ENCODE measurements at places on chromosomes 7 and 10.

DNA sequence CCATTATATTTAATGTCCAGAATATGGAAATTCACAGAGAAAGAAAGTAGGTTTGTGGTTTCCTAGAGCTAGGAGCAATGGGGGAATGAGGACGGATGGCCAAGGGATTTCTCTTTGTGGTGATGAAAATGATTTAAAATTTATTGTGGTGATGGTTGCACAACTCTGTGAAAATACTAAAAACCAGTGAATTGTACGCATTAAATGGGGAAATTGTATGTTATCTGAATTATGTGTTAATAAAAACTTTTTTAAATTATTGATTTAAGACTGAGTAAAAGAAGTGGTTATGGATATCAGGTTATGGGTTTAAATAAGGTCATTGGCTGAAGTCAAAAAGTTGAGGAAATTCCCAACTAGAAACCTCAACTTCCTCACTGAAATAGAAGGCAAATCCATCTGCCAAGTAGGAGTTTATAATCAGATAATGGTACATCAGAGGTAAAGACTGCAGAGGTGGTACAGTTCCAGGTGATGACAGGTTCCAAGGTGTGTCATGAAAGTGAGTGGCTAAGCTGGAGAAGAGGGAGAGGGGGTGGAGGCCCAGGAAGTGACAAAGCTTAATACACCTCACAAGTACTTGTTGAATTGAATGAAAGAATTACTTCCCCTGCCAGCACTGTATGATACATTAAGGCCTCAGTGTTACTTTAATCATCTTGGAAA lies 68.9 kb upstream of the CCDC71L start:
- DNase-seq, result no peak

GRCh38 chr7:12386313-12386740 lies 17.3 kb downstream of the VWDE start:
- no peak for DNase-seq

GRCh38 chr10:128560993-128561392 lies 434.8 kb upstream of the MKI67 start:
- DNase-seq, result no peak

DNA sequence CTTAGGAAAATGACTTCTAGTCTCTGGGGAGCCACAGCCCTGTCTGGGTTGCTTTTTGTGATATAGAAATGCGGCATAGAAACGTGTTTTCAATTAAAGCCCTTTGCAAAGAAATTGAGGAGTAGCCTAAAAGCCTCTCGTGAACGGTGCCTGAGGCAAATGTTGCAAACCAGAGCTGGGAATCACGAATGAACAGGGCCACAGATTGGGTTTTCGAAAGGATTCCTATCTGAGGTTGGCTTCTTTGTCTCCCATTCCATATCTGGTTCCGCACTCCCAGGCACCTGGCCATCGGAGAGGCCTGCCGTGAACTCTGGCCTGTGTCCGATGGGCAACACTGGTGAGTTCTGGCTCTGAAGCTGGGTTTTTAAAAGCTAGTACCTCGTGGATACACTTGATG lies 221.6 kb downstream of the TCF7L2 start:
- DNase-seq, result no peak

DNA sequence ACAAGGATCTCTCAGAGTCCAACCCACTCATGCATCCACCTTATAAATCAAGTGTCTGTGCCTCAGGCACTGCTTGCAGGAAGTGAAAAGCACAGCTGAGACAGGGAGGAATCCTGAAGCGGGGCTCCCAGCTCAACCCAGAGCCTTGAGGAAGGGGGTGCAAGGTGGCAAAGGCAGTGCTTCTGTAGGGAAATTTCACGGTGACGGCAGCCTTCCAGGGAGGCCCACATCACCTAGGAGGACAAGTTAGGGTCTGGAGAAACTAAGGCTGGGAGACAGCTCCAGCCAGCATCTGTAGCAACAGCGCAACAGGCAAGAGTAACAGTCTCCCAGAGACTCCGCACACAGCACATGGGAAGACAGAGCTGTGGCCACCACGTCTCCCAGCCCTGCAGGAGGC lies 2.7 kb downstream of the AOC1 start:
- DNase-seq, result no peak

DNA sequence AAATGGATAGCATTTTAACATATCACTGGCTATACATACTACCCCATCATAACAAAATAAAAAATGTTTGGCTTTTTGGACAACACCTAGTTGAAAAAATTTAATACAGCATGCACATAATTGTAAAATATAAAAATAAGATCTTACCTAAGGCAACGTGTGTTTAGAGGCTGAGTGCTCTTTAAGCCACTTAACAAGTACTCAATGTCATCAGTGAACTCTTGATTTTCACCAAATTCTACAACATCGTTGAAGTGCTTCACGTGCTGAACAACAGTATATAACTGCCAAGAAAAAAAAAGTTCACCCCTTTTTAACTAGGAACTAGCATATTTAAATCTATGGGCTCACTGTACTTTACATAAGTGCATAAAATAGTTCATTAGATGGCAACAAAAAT lies 49.5 kb downstream of the WAPL start:
- no peak for DNase-seq

DNA sequence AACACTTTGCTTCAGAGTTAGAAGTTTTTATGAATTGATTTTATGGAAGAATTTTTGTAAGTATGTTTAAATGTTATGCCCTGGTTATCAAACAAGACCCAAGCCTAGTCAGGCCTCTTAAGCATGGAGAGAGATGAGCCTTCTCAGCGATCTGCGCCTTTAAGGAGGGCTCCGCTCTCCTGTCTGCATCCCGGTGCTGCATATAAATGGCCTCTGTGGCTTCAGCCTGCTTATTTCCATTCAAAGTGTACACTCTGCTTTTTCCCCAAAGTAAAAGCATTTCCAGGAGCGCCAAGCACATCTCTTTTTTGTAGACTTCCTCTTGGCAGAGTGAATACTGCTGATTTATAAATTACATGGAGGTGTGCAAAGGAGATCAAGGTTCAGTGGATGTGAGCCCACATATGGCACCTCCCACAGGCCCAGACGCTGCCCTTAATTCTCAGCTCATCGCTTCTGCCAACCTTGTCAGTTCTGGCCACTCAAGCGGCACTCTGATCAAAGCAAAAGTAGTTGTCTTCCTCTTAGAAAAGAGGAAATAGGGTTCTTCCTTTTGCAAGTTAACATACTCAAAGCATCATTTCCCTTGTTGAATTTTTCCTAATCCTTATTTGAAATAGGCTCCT lies 70.0 kb upstream of the SFMBT2 start:
- no peak for DNase-seq

DNA sequence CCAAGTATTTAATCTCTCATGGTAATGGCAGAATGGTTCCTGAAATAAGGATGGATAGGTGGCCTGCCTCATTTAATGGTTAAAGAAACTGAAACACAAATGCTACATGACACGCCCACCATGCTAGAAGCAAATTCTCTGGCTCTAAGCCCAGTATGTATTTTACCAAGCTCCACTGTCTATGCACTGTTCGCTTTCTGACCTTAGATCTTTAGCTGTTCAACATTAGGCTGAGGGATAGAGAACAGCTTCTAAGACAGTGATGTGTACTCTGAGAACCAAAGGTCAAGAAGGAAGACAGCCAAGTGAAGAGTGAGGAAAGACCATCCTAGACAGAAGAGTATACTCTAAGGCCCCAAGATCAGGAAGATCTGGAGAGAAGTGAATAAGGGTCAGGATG lies 26.6 kb downstream of the FAM3C start:
- DNase-seq, result peak; percentile 63

GRCh38 chr10:15181576-15182156 lies 13.2 kb upstream of the NMT2 start:
- DNase-seq, result no peak

DNA sequence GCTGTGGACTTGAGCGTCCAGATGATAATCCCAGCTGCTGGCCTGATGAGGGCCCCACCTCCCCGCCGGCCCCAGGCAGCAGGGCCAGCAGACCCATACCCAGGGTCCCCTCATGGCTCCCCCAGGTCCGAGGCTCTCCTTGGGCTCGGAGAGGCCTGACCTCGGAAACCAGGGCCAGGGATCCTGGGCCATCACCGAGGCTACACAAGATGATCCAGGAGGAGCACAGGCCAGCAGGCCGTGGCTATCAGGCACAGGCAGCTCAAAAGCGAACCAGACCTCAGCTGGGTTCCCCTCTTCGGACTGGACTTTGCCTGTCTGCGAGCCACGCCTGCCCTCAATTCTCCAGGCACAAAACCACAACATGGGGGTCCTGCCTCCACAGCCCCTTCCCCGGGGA lies 17.4 kb downstream of the PDGFA start:
- DNase-seq, result no peak

- DNase-seq, result no peak
These were observed 16.3 kb downstream of the SFTPA1 start for GRCh38 chr10:79627075-79627474.

- DNase-seq, result no peak
These were observed 53.4 kb downstream of the HSPA12A start for GRCh38 chr10:116688741-116689495.

- DNase-seq, result no peak
These were observed 88.9 kb downstream of the GTF2IRD1 start for GRCh38 chr7:74542558-74543117.

DNA sequence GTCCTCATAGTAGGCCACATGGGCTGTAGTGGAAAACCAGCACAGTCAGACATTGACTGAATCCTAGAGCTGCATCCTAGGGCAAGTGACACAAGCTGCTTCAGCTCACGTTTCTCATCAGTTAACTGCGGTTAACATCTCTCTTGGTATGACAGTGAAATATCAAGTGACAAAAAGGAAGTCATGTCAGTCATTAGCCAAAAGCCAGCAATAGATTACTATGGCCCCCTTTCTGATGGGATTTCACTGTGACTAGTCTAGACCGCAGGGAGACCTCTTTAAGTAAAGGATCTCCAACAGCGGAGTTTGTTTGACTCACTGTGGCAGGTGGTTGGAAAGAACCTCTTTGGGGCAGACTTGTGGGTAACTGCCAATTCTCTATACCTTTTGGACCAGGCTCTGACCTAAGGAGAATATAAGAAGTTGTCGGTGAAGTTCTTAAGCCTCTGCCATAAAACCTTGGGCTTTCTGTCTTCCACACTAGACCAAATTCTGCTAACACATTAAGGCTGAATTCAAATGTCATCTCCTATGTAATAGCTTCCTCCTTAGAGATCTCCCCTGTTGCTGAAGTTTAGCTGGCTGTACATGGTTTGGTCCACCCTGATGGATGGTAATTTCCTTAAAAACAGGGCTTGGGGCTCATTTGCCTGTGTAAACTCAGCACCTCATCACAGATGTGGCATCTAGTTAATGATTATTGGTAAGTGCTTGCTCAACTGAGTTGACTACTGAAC lies 115.3 kb downstream of the SGMS1 start:
- DNase-seq, result no peak

DNA sequence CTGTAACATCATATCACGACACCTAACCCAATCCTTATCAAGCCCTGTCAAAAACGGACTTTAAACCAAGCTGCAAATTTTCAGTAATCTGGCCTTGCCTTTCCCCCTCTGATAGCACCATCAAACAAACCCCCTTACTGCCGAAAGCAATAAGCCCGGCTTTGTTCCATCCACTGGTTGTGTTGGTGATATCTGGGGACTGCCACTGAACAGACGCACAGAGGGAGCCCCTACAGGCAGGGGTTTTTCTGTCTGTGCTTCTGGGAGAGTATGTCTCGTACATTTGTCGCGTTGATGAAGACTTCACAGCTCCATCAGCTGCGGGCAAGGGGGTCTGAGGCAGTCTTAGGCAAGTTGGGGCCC lies 550 bp upstream of the PLAU start:
- DNase-seq, result no peak

- peak; percentile 50 for DNase-seq
These were observed 642.1 kb downstream of the PARD3 start for GRCh38 chr10:34172936-34173533.

DNA sequence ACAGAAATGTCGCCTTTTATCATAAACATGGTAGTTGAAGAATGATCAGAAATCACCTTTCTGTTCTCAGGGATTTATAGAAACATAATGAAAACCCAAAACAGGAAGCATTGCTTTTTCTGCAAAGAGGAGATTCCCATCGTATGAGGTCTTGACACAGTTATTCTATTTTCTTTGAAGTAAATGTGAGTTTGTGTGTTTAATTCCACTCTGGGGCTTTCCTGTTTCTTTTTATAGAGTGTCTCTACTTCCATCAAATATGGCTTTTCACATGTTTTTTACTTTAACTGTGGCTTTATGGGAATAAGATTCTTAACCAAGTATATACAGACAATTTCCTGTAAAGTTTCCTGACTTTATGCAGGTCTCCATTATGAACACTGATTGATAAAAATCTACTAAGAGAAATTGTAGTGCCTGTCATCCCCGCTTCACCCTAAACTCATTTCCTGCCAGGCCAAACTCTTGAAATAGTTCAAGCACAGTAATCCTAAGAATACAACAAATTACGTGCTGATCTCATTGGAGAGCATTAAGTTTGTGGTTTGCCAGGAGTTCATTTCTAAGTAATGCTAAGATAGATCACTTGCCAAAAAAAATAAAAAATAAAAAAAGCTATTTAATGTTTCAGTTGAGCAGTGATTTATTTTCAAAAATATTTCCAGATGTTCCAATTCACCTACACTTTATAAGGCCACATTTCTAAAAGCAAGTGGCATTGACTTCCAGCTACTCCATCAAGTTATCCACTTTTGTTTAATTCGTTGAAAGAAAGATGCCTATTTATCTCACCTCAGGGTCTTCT lies 52.2 kb upstream of the SEC61G start:
- DNase-seq, result peak; percentile 75

GRCh38 chr7:100832281-100832633 lies 4.9 kb upstream of the EPHB4 start:
- no peak for DNase-seq

GRCh38 chr7:111138193-111138569 lies 47.3 kb downstream of the LRRN3 start:
- DNase-seq, result peak; percentile 86

GRCh38 chr7:149436358-149436757 lies 24.5 kb downstream of the ZNF777 start:
- no peak for DNase-seq

- peak; percentile 27 for DNase-seq
These were observed 146.6 kb downstream of the REEP3 start for GRCh38 chr10:63667596-63668480.

- no peak for DNase-seq
These were observed 1104.2 kb upstream of the LRRN3 start for GRCh38 chr7:109986701-109987100.

- peak; percentile 36 for DNase-seq
These were observed 106.7 kb downstream of the SNX10 start for GRCh38 chr7:26398427-26398755.

GRCh38 chr7:16982640-16983350 lies 101.0 kb upstream of the AGR3 start:
- peak; percentile 63 for DNase-seq

- DNase-seq, result no peak
These were observed 454.4 kb downstream of the GATA3 start for GRCh38 chr10:8508882-8509281.

GRCh38 chr7:2172311-2173188 lies 60.2 kb downstream of the MAD1L1 start:
- DNase-seq, result peak; percentile 95

- no peak for DNase-seq
These were observed 87.7 kb downstream of the NKX6-2 start for GRCh38 chr10:132698211-132698751.

- no peak for DNase-seq
These were observed 3.5 kb upstream of the GHITM start for GRCh38 chr10:84135836-84136235.

- no peak for DNase-seq
These were observed 32.6 kb upstream of the PDK4 start for GRCh38 chr7:95628831-95629439.

GRCh38 chr10:14583252-14583651 lies 191.4 kb downstream of the FAM107B start:
- no peak for DNase-seq

Measured in fibroblast of skin of scalp (primary cell).